ENCODE measurements at places on chromosomes 12 and 14.
A peak's percentile ranks its signal among the peaks of the same experiment; 100 is the strongest.

DNA sequence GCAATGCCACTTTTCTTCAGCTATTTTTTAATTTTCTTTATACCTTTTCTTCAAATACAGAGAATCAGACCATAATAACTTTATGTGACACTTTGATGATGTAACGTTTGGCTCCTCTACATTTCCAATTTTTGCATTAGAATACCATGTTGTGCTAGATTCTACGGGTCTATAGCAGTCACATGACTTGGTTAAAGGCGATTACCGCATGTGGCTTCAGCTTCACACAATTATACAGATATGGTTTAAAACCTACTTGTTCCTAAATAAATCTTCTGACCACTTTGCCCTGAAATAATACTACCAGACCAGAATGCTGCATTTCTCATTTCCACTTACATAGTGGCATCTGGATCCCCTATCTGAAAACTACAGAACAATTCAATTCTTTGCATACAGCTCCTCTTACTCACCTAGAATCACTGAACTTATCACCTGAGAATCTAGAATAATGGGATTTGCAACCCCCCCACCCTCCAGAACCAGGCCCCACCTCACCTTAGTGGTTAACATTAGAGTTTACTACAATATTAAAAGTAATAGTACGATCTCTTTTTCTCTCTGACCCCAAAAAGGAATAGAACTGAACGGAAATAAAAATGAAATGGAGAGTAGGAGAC is 1.3 kb downstream of the MAX start:
- no peak for DNase-seq

DNA sequence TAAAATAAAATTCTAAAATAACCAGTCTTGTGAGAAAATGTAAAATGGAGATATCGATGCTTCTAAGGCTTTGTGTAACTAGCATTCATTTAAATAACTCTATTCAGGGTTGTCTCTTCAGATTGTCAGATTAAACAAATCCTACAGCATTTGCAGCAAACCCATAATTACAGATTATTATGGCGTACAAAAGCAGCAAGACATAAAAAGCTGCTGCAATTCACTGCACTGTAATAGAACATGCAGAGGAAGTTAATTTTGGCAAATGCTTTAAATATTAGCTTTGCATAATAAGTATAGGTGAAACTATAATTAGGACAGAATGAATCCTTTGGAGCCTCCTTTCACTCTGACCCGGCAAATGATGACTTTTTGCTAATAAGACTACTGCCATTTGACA is 98.3 kb downstream of the INSM2 start:
- no peak for DNase-seq

GRCh38 chr12:41188058-41188840 is at the start of gene PDZRN4:
Gene PDZRN4, plus strand, starts transcription at chr12:41188320.
- no peak for DNase-seq

- no peak for DNase-seq
Measured at GRCh38 chr12:30278401-30278800, 417.3 kb downstream of the IPO8 start.

GRCh38 chr12:132925597-132926414 is 30.3 kb downstream of the ZNF605 start:
- DNase-seq = no peak

DNA sequence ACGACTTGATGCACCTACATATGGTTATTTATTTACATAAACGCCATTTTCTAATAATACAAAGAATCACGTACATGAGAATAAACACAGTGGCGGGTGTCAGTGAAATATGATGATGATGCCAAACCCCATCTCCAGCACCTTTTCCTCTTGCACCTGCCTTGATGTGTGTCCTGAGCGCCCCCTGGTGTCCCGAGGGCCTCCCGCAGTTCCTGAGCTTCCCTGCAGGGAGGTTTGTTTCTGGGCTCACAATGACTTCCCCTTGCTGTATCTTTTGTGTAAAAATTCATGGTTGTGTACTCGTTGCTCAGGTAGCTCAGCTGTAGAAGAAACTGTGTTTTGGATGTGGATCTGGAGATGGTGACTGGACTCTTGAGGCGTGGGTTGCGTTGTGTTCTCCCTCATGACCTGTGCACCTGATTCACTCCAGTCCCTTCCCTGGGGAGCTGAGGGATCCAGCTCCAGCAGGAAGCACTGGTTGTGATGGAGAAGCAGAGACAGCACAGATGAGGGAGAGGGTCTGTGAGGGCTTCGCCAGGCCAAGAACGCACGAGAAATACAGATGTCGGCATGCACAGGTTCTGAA is 1037.8 kb downstream of the TMEM121 start:
- DNase-seq = peak; percentile 50

DNA sequence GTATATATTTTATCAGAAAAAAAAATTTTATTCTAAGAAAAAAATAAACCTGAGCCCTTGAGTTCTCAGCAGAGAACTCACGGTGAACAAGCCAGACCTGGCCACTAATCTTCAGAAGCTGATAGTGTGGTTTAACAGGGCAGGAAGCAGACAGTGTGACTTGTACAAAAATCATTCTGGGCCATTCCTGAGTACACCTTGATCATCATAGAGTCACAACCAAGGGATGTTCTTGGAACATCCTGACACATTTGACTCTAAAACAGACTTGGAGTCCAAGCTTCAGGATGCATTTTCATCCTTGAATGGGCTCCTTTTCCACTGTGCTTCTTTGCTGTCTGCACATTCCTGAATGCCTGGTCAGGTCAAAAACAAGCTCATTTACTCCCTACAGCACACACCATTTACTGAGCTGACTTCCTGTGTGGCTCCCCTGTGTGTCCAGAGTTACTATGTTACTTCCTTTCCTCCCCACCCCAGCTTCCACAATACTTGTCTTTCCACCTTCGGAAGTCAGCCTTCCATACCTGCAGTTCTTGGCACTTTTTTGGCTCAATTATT is 112.0 kb downstream of the ANO6 start:
- DNase-seq = no peak

DNA sequence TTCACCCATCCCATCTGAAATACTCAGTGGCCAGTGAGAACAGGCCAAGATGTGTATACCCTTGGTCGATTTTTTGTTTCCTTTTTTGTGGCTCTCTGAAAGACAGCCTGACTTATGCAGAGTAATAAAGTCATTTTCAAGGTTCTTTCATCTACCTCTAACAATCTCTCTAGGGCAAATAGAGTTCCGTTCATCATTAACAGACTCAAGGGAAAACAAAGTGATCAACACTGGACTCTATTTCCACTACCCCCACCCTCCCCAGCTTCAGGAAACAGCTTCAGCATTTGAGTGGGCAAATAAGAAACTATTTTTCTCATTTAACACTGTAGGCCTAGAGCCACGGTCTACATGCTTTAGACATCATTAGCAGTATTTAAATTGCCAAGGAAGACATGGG is 15.9 kb downstream of the PRKAB1 start:
- DNase-seq = no peak

- DNase-seq = no peak
Measured at GRCh38 chr12:89731614-89732013, 23.0 kb upstream of the ATP2B1 start.
